T-helper 9 cell (primary cell): ENCODE measurements at places on chromosomes 2 and 18.

DNA sequence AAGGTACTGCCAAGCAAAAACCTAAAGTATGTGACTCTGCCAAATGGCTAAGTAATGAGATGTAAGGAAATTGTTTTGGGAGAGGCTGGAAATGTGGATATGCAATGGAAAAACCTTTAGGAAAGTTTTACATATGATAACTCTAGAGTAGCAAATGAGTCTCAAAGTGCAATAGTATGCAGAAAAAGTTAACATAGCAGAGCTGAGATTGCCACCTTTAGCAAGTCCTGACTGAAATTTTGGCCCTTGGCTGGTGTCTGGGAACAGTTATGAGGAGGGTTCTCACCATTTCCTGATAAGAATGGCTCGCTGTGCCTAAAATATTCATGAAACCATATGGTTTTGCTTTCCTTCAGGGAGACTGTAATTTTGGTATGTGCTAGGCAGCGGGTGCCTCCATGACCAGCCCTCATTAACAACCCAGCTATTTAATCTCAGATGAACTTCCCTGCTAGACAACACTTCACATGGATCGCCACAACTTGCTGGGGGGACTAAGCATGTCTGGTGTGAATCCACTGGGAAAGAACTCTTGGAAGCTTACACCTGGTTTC, 72.3 kb upstream of the ERBB4 start:
- DNase-seq, result no peak

DNA sequence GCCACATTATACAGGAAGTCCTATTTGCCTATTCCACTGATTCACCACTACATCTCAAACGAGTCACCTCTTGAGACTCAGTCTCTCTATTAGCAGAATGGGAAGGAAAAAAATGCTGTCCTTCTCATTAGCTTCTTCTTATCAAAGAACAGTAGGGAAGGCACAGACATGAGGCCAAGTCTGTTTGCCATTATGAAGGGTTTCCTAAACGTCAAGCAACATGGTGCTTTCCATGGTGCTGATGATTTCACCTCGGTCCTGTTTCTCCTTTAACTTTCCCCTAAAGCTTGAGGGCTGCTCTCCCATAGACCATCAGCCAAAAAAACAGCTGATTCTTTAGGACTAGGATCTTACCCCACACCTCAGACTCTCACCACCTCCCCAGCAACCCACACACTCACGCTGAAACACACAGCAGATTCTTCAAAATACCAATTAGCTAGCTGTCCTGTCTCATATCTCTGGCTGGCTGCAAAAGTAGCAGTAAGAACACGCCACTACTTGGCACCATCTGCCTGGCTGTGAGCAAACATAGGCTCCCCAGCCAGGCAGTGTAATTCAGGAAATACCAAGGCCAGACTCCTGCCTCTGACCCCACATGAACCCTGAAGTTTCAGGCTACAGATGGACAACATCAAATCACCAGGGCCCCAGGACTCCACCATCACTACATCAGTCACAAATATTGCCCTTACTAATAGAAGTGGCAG, 30.5 kb downstream of the GALNT14 start:
- DNase-seq, result no peak

DNA sequence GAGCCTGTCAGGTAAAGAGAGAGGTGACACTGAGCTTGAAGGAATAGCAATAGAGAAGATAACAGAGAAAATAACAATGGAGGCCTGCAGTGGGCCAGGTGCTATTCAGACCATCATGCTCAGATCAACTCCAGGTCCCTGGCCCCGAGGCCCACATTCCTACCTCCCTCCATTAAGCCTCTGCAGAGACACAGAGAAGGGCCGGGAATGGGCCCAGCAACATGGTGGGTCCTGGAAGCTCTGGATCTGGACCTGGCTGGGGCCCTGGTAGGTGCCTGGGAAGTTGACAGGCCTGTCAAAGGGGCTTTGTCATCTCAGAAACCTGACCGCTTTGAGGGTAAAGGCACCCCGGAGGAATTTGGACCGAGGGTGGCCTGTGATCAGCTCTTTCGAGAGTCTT, 159.7 kb upstream of the GLI2 start:
- DNase-seq, result no peak

GRCh38 chr2:43840965-43841364, 2.2 kb downstream of the ABCG8 start:
- DNase-seq, result no peak

- DNase-seq, result no peak
These were observed 22.1 kb upstream of the IGFBP5 start for GRCh38 chr2:216717491-216717901.

GRCh38 chr2:54455131-54455562, 980 bp upstream of the SPTBN1 start:
- DNase-seq, result no peak

GRCh38 chr2:217976301-217976700, 26.5 kb downstream of the TNS1 start:
- no peak for DNase-seq

GRCh38 chr2:127737892-127738291, 36.6 kb downstream of the SFT2D3 start:
- DNase-seq, result no peak

DNA sequence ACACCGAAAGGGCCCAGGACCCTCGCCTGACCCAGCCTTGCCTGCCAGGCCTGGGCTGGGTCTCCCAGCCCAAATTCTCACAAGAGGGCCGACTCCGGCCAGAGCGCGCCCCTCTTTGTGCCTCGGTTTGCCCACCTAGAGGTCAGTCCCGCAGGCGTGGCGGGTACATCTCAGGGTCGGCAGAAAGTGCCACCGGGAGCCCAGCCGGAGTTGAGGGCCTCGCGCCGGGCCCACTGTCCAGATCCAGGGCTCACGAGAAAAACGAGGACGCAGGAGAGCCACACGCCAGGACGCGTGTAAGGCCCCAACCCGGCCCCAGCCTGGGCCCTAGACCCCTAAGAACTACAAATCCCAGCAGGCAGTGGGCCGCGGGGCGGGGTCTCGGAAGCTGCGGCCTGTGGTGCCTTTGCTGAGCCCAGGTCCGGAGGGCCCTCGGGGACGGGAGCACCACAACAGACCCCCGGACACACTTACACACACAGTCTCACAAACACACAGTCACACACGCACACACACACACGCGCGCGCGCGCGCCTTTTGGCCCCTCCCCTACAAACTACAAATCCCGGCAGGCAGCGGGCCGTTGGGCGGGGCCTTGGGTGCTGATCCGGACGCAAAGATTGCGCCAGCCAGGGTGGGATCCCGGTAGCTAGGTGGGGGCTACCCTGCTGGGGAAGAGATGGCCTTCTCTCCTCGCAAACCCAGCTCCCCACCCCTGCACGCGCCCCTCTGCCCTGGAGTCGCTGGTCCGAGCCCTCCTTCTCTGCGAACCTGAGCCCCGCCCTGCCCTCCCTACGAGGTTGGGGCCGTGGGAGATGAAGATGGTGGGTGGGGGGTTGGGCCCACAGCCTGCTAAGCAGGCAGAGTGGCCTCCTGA, at the start of gene SH2D6:
Gene SH2D6 (plus strand): TSS at position 583 of the 877 bp plus-strand sequence. CDS start 10,752 bp downstream, outside the sequence.
- peak; percentile 78 for DNase-seq

GRCh38 chr18:54023471-54023870, 201.0 kb downstream of the MBD2 start:
- DNase-seq, result no peak

DNA sequence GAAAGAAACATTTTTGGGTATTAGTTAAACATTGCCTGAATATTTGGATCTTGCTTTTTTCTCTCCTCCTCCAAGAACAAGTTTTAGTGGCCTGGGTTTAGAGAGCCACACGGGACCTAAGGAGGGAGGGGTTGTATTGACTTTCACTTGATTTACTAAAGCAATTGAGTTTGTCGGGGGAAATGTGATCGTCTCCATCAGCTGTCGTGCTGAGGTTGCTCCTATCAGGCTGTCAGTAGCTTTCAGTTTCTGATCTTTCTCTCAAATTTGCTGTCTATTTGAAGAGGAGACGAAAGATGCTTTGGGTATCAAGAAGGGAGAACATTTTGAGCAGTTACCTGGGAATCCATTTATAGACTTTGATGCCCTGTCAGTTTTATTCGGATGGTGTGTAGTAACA, 106.0 kb downstream of the SETBP1 start:
- DNase-seq, result no peak

DNA sequence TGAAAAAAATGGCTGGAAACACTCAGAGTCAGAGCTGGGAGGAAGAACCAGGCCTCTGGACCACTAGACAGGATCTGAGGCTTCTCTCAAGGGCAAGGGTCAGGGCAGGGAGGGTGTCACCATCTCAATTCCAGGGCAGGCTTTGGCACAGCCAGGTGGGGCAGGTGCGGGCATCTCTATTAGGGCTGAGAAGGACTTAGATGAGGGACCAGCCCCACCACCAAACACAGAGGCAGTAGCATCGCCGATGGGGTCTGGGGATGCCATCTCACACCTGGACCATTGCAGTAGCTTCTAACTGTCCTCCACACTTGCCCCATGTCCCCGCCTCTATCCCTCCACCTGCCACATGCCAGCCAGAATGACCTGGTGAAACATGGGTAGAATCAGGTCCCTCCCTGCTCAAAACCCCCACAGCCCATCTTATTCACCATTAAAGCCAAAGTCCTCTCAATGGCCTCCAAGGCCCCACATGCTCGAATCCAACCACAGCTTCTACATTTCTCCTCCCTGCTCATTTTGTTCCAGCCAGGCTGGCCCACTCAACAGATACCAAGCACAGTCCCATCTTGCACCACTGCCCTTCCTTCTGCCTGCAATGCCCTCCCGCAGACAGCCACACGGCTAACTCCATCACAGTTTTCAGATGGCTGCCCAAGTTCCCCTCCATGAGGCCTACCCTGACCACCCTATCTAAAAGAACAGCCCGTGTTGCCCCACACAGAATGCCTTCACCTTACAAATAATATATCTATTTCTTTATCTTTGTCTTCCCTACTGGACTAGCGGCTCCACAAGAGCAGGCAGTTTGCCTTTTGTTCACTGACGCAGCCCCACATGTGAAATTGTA, 177.4 kb downstream of the SMAD2 start:
- DNase-seq, result no peak

GRCh38 chr2:25590921-25591505, 82.4 kb downstream of the DTNB start:
- DNase-seq, result no peak

GRCh38 chr18:61420218-61420885, 87.1 kb downstream of the CDH20 start:
- DNase-seq, result no peak

GRCh38 chr2:26299471-26300101, 46.4 kb upstream of the SELENOI start:
- DNase-seq, result no peak

DNA sequence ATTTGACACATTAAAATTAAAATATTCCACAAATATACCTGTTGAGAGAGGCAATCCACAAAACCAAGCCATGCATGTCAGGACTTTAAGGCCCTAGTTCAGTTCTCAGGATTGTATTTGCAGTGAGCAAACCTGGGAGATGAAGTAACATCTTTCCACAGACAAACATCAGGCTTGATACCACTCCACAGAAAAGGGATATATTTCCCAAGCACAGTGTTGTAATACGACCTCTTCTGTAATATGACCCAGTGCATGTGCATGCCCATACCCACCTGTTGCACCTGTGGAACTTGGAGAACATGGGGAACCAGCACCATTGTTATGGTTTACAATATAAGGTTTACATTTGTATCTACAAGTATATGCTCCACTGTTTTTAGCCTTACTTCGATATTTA, 184.0 kb downstream of the PDE11A start:
- DNase-seq, result no peak

GRCh38 chr2:18125303-18125702, 246.8 kb downstream of the KCNS3 start:
- DNase-seq, result no peak

- no peak for DNase-seq
These were observed 380.8 kb upstream of the ACVR2A start for GRCh38 chr2:147463881-147464520.

DNA sequence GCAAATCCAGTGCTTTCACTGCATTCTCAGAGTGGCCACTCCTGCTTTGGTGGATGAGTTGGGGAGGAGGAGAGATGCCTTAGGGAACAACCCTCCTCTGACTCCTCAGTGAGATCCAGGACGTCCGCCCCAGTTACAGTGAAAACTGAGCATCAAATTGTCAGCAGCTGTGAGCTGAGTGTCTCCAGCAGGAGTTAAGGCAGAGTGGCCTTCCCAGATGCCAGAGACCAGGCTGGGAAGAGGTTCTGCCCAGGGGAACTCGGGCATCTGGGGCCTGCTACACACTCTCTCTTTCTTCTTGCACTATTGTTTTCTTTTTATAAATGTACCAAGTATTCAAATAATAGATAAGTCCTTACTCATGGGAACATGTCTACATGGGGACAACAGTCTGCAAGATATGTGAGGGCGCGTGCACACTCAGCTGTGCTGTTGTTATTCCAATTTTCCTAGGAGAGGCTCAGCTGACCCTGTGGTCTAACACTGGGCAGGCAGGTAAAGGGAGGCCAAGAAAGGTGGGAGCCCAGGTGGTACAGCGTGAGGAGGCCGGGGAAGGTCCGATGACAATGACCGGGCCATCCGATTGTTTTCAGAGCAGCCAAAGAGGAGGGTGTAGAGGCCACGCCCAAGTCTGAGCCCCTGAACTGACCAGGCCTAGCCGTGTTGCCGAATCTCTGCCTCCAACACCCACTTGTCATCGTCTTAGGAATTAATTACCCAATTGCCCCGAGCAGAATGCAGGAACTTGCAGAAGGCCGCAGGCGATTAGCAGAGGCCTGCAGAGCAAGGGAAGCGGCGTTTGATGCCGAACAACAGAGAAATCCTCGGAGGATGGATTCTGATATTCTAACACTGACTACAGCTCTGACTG, 166.9 kb downstream of the ANAPC1 start:
- DNase-seq, result no peak

DNA sequence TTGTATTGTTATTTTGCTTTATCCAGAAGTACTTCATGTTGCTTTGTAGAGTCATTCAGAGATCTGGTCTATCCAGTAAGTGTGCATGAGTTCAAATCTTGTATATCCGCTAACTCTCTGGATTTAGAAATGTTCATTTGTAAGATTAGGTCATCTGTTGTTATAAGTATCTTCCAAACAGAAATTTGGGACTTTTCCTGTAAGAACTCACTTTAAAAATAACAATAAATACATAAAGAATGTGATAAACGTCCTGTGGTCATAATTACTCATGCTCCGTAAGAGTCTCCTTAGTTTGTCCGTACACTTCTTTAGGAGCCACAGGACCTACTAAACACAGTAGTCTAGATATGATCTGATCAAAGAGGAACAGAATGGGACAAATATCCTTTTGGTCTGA, 699.9 kb upstream of the SLC8A1 start:
- no peak for DNase-seq

GRCh38 chr18:37318360-37319355, 246.9 kb downstream of the CELF4 start:
- DNase-seq, result no peak

GRCh38 chr2:195711478-195711877, 54.5 kb downstream of the SLC39A10 start:
- no peak for DNase-seq

- DNase-seq, result no peak
These were observed 40.5 kb downstream of the CNTNAP5 start for GRCh38 chr2:124065636-124066035.
